ENCODE measurements at places on chromosomes 1 and 21.

GRCh38 chr21:46555678-46556077 lies 49.2 kb downstream of the S100B start:
- DNase-seq = no peak

DNA sequence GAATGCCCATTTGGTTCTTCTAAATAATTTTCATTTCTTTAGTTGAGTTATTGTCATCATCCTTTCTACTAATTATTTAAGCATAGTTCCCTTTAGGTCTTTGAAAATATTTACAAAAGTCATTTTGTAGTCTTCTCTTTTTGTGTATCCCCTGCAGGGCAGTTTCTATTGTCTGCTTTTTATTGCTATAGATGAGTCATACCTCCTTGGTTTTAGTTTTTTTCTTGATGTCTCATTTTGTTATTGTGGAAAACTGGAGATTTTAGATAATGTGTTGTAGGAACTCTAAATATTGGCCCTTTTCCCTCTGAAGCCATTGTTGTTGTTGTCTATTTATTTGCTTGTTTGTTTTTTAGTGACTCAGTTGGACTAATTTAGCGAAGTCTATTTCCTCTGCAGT lies 387.9 kb downstream of the NUF2 start:
- DNase-seq = no peak

DNA sequence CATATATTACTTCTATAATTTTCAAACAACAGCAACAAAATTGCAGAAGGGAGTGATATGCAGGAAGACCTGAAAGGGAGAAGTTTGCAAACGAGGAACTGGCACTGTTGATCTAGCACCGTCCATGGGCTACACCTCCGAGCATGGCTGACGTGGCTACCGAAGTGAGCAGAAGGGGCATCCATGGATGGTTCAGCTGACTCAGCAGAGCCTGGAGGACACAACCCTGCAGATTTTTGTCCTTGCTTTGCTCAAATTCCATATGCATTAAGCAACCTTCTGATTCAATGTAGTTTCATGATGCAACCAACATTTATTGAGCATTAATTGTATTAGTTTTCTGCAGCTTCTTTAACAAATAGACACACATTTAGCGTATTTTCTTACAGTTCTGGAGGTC lies 191.2 kb downstream of the C1orf94 start:
- DNase-seq = no peak

DNA sequence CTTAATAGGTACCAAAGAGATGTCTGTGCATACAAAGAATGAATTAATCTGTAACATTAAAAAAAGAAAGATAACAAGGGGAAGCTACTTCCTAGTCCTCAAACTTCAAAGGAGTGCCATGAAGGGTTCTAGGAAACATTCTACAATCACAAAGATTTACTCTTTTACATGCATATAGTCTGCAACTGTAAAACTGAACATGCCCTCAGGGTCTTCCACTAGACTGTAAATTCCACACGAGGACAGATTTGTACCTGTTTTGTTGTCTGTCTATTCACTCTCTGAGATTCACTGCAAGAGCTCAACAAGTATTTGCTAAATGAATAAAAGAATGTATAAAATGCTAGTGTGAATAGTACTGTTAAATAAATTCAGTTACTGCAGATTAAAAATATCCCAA lies 4.4 kb downstream of the JAK1 start:
- no peak for DNase-seq

GRCh38 chr1:185559684-185560331 lies 174.4 kb upstream of the HMCN1 start:
- DNase-seq = peak; percentile 41

DNA sequence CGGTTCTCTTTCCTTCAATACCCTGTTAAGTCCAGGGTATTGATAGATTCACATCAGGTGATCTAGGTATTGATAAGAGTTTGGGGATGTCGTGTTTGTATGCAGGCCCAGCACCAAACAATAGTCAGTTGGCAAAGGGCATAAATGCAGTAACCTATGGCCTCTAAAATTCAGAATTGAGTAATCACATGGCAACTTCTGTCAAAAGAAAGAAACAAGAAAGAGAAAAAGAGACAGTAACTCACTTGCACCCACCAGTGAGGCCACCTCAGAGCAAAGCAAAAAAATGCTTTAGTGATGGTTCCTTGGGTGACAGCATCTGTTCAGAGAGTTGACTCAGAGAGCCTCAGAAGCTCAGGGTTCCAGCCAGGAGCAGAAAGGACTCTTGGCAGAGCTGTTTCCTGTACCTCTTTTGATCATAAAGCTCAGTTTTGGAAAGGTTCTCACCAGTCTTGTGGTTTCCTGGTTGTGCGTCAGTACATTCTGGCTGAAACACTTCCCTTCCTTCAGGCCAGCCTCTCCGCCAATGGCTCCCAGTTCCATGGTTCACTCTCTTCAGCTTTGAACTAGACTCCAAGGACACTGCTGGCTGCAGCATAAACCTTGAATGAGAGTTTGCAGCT lies 70.1 kb upstream of the GORAB start:
- no peak for DNase-seq

- no peak for DNase-seq
Observed at GRCh38 chr1:153960206-153960605, 1.8 kb upstream of the CRTC2 start.

DNA sequence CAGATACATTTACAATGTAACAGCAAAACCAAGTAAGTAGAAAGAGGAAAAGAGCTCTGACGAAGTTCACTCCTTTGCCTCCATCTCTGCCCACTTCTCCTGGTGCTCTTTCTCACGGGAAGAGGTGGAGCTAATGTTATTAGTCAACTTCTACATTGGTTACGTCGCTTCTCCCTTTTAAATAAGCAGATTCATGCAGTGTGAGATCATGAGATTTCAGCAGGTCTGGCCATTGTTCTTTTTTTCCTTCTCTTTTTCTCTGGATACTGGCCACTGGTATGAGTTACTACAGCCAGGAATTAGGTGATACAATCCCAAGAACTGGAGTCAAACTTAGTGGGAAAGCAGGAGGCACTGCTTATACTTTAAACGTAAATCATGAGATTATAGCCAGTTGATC lies 207.1 kb downstream of the AKT3 start:
- DNase-seq = no peak

DNA sequence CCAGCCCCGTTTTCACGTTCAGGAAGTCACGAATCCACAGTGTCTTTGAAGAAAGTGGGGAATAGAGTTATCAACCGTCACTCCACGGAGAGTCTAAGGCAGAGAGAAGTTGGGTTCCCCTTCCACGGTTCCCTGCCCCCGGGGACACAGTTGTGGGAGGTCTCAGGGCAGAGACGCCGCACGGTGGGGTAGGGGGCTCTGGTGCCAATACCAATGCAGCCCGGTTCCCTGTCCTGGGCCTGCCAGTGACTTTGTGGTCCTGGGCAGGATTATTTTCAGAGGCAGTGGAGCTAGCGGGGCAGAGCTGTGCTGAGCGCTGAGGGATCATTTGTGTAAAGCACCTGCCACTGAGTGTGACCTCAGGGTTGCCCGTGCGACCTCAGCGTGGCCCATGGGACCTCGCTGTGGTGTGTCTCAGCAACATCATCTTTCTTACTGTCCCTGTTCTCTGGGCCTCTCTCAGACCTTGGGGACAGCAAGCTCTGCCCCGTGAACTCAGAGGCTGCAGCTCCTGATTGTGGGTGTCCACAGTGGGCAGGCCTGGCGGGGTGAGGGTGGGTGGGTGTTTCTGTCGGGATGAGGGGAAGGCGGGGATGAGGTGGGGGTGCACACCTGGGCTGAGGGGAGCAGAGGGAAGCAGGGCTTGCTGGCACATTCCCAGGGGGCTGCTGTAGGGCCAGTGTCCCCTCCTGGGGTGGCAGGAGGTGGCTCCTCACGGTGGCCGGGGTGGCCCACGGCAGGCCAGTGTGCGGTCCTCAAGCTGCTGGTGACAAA lies 65.2 kb downstream of the AGPAT3 start:
- DNase-seq = no peak

GRCh38 chr1:6148497-6149241 lies 31.5 kb downstream of the CHD5 start:
- peak; percentile 73 for DNase-seq

- DNase-seq = no peak
Observed at GRCh38 chr1:45346473-45346872, 6.2 kb upstream of the MUTYH start.

GRCh38 chr1:89262643-89263042 lies 10.0 kb downstream of the GBP5 start:
- no peak for DNase-seq

- DNase-seq = no peak
Observed at GRCh38 chr1:162977944-162978568, 91.1 kb upstream of the RGS4 start.

DNA sequence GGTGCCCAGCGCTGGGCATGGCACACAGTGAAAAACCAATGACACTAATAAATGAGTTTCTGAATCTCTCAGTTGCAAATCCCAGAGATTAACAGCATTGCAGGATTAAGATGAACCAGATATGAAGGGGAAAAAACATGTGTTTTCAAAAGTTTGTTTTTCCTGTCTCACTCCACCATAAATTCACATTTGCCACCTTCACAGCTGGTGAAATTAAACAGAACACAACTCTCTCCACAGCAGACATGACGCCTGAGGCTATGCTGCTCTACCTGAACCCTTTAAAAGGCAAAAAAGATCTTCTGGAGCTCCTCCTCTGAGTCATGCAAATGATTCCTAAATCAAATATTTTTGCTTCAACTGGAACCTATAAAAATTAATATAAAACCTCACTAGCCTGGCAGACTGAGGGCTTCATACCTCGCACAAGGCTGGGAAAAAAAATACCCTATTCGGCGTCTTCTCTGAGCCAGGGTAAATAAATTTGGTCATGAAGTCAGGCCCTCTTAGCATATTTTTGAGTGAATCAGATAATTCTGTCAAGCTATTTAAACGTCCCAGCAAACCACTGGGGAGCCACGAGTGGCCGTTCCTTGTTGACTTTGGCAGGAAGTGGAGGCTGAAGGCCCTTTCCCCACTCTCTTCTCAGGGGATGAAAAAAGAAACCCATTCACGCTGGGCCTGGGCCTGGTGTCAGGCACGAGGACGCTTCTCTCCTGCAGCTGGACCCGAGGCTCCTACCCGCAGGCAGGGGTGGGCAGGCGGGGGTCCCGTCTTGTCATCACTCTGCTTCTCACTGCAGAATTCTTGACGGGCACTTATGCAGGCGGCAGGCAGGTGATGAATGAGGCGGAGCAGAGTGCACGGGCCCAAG lies 53.0 kb downstream of the DMRTB1 start:
- no peak for DNase-seq

- DNase-seq = no peak
Observed at GRCh38 chr1:2612591-2613365, 20.0 kb downstream of the MMEL1 start.

DNA sequence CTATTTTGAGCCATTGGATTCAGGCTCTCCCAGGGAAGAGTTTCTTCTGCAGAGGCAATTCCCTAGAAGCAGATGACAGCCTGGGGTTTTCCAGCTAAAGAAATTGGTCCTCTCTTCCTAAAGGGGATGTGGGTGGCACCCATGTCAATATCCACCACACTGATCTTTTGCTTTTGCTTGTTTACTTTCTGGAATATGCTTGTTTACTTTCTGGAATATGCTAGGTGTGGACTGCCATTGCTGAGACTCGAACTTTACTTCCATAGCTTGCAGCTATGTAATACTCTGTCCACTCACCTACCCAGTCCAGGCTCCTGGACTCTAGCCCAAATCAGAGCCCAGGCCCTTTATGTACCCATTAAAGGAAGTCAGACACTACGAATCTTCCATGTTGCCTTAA lies 92.1 kb upstream of the SMYD2 start:
- DNase-seq = no peak

DNA sequence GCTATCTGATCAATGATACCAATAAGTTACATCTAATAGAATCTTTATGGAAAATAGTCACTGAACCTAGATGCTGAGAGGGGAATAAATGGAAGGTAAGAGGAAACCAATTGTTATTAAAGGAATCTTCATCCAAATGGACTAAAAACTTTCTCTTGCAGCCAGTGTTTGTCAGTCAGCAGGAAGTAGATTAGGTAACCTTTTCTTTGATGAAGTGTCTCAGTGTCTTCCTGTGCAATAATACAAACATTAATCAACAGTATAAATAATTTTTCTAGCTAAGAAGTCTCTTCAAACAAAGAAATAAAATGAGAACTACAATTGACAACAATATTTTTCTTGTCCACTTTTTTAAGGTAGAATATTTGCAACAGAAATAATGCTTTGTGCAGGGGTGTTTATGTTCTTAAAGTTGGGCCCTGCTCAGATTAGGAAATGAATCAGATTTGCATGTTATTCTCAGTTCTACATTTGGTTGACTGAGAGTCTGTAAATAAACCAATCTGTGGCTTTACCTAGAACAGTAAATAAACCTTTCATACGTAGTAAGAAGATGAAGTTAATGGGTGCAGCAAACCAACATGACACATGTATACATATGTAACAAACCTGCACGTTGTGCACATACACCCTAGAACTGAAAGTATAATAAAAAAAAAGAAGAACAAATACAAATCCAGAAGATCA lies 391.4 kb downstream of the MRPL39 start:
- DNase-seq = no peak

- DNase-seq = no peak
Observed at GRCh38 chr1:35777109-35777508, 7.3 kb upstream of the CLSPN start.

- DNase-seq = no peak
Observed at GRCh38 chr1:99969260-99969728, 502 bp upstream of the SLC35A3 start.

DNA sequence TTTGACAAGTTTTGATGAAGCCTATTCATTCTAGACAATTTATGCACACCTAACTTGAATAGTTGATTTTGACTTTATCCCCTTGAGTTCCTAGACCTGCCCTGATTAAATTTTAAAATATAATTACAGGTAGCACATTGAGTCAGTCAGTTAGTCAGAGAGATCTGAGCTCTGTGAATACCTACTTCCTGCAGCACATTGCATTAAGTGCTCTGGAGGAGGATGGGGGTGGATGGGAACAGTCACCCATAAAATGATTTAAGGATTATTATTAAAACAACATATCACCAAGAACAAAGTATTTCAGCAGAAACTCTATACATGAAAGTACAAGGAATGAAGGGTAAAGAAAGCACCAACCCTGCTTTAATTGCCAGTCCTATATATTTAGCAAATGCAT lies 11.8 kb upstream of the RPF1 start:
- no peak for DNase-seq

DNA sequence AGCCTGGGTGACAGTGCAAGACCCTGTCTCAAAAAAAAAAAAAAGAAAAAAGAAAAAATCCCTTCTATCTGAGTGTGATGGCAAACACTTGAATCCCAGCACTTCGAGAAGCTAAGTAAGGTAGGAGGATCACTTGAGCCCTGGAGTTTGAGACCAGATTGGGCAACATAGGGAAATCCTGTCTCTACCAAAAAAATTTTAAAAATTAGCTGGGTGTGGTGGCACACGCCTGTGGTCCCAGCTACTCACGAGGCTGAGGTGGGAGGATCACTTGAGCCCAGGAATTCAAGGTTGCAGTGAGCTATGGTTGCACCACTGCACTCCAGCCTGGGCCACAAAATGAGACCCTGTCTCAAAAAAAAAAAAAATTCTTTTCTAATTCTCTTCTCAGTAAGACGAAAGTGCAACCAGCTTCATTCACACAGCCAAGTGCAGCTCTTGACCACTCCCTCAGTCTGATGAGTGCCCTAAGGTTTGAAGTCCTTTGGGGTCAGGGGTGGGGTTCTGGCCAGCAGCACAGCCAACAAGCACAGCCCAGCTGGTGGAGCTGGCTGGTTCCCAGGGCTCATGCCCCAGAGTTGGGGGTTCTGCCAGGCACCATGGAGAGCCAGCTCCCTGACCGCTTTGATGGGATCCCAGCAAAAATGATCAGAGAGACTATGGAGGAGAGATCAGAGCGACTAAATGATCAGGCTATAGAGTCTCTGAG lies 8.0 kb downstream of the SLC2A5 start:
- no peak for DNase-seq

Data from activated CD4-positive, alpha-beta T cell treated with anti-CD3 and anti-CD28 coated beads, Interleukin-2, amount 50 U/mL, for 48 hours (primary cell).